Activated naive CD4-positive, alpha-beta T cell treated with anti-CD3 and anti-CD28 coated beads, Interleukin-2, amount 50 U/mL, for 16 hours (primary cell): ENCODE measurements at places on chromosomes 13 and 19.

GRCh38 chr13:97564956-97565355 is 131.0 kb downstream of the RAP2A start:
- DNase-seq, result no peak

DNA sequence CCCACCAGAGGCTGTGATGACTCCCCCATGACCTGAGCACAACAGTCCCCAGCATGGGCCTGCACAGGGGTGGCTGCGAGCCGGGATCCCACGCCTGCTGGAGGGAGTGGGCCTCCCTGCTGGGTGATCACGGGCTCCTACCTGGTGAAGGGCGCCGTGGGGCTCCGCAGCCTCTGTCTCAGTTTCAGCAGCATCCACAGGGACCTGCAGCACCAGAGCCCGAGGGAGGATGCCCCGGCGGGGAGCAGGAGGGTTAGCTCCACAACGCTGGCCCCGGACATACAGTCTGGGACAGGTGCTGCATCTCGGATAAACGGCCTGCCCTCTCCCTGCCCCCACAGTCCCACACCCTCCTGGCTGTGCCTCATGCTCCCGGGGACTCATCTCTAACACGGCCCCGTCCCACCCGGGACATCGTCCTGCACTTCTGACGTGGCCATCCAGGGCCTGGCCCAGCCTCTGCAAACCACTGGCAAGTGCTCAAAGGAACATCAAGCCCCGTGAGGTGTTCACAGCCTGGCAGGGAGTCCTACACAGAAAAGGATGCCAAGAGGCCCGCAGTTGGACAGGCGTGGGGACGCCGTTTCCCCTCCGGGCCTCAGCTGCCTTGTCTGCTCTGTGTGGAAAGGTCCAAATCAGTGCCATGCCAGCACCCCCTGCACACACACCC is 10.5 kb downstream of the PEX11G start:
- DNase-seq, result no peak

GRCh38 chr19:1606138-1606651 is 933 bp upstream of the UQCR11 start:
- DNase-seq, result no peak

GRCh38 chr13:93080587-93080986 is 146.0 kb upstream of the GPC6 start:
- no peak for DNase-seq

DNA sequence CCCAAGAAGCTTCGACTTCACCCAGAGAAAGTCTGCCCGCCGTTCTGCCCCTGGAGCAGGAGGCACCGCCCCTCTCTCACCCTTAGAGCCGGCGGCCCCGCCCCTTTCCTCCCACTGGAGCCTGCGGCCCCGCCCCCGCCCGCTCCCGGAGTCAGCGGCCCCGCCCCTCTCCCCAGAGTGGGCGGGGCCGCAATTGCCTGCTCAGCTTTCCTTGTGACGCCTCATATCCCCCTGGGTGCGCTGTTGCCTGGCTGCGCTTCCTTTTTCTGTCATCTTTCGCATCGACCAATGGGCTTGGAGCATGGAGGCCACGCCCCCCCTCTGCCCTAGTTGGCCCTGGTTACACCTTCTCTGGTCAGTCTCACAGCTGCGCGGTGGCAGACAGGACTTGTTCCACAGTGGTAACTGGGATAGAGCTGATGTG is 38.2 kb upstream of the ZNF492 start:
- DNase-seq, result no peak

DNA sequence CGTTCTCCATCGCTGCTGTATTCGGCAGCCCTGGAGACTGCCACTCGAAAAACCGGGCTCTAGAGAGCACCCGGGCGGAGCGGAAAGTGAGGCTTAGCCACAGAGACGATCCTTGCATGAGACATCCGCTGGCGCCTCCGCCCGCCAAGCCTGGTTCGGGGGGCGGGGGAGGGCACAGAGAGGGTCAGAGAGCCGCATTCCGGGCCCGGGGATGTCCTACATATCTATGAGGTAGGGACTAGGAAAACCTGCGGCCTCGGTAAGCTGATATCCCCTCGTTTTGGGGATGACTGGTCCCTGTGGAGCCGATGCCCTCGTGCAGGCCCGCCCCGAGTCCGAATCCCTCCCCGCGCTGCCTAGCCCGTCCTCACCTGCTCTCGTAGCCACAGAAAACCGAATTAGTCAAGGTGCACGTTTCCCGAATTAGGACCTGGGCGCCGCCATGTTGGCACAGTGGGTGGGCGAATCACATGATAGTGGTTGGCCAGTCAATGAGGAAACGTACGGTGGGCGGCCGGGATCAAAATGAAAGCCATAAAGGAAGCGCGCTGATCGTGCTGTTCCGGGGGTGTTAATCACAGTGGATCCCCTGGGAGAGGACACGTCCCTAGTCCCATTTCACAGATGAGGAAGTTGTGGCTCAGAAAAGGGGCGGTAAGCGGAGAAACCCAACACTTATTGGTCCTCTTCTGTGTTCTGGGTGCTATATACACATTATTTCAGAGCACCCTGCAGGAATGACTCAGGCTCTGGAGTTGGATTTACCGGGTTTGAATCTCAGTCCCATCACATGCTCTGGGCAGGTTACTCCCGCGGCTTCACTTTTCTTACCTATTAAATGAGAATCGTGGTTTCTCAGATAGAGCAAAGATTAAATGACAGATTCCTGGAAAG is at the start of gene TRMT1:
TSS of gene TRMT1 (minus strand) at position 459 of the 894 bp plus-strand sequence. CDS start at position 118, 341 bp downstream.
- DNase-seq, result peak; percentile 95

DNA sequence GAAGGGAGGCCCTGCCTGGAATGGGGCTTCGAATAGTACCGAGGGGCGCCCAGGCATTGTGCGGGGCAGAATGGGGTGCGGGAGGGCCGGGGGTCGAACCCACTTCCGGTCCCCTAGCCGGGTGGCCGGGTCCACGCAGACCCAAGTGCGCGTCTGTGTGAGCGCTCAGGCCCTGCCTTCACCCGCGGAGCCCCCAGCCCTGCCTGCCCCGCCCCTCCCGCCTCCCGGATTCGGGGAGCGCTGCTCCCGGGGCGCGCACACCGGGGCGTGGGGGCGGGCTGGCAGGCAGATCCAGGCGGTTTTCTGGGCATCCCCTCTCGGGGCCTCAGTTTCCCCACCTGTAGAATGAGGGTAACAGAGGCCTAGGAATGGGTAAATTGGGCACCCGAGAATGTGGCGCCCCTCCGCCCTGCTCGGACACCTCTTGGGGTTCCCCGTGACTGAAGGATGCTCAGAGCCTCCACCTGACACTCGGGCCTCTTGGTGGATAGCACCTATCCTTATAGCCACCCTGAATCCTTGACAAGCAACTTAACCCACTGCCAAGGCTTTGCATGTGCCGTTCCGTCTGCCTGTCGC is 682 bp downstream of the PIK3R2 start:
- DNase-seq, result peak; percentile 40

GRCh38 chr13:60689076-60689475 is 292.1 kb downstream of the TDRD3 start:
- DNase-seq, result no peak

DNA sequence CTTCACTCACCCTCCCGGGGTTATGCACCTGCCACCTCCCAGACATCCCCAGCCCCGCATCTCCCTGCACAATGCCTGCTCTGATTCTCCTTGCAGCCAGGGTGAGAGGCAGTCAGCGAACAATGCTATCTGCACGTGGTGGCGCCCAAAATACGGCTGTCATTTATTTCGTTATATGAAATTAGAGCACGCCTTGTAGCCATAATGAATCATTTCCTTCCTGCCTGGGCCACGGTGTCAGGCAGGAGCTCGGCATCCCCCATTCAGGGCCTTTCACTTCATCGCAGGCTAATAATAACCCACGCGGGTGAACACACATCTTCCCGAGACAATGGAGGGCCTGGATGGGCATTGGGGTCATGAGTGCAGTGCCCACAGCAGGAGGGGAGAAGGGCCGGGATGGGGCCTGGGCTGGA is 143.8 kb upstream of the ZNF507 start:
- DNase-seq, result no peak

DNA sequence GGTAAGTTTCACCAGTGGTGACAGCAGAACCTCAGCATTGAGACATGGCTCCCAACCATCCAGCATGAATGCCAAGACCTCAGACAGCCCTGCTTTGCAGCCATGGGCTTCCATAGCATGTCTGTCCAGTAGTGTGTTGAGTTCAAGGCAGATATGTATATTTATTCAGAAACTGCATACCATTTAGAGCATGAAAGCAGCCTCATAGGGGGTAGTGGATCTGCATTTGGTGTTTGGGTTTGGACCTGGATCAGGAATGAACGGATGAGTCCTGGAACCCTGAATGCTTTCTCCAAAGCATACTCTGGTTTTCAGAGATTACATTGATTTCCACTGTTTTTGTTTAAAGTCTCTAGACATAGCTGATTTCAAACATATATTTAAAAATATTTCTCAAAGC is 114.3 kb downstream of the ESD start:
- DNase-seq, result no peak

- no peak for DNase-seq
Measured at GRCh38 chr13:37602733-37603381, 4.3 kb upstream of the POSTN start.

DNA sequence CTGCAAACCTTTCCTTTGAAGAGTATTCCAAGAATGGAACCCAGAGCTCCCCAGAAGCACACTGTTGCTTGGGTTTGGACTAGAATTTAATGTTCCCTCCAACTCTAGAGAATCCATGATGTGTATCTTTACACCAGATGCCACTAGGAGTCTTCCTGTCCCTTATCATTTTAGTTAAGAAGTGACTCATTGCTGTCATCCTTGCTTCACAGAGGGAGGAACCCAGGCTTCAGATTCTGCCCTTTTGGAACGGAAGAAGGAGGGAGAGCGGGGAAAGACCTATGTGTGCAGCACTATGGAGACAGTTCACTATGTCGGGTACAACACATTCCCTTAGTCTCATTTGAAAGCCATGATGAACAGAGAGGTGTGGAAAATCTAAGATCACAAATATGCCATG is 2.1 kb upstream of the ATP12A start:
- DNase-seq, result no peak

- DNase-seq, result no peak
Measured at GRCh38 chr13:85541476-85541875, 257.7 kb downstream of the SLITRK6 start.

- no peak for DNase-seq
Measured at GRCh38 chr19:1163934-1164683, 10.0 kb downstream of the SBNO2 start.

- DNase-seq, result no peak
Measured at GRCh38 chr19:55688422-55689218, 13.6 kb downstream of the EPN1 start.
